ENCODE measurements at places on chromosomes 5 and 9. TPM values are rescaled to one million over a fixed set of nuclear protein-coding genes. Genes with fewer than 3 reads are reported as not detected.

KIF4B gene
- total RNA-seq, result not detected

HTR4 gene
- total RNA-seq, result 0.76 TPM

TTF1 gene
- 8.6 TPM for total RNA-seq

CERCAM gene
- total RNA-seq, result 2.2 TPM

SH3RF2 gene
- 58.6 TPM for total RNA-seq

CMYA5 gene
- 0.11 TPM for total RNA-seq

RIMOC1 gene
- total RNA-seq, result 16.4 TPM

OTULIN gene
- 38.3 TPM for total RNA-seq

NR2F1-AS1 gene
- 0.49 TPM for total RNA-seq

GABRA1 gene
- not detected for total RNA-seq

PNPLA7 gene
- total RNA-seq, result 0.79 TPM

ZBTB43 gene
- total RNA-seq, result 14.3 TPM

SLC34A1 gene
- 0.15 TPM for total RNA-seq

SMC5 gene
- 16.5 TPM for total RNA-seq

IRX4 gene
- total RNA-seq, result 36.2 TPM

MED10 gene
- total RNA-seq, result 20.7 TPM

LHX3 gene
- not detected for total RNA-seq

FCN2 gene
- total RNA-seq, result not detected

ANKRD55 gene
- total RNA-seq, result 0.09 TPM

NEURL1B gene
- 12.5 TPM for total RNA-seq

PCDHGA10 gene
- 7.2 TPM for total RNA-seq

TEK gene
- 1.7 TPM for total RNA-seq

TBC1D13 gene
- 17.3 TPM for total RNA-seq

SPACA9 gene
- 2.3 TPM for total RNA-seq

SAXO1 gene
- not detected for total RNA-seq

ACTL7A gene
- total RNA-seq, result not detected

CACNA1B gene
- total RNA-seq, result not detected

PGM5 gene
- 112 TPM for total RNA-seq

Data from esophagus squamous epithelium (tissue), 5 donors.